ENCODE measurements at places on chromosomes 12 and 14. TPM values are rescaled to one million over a fixed set of nuclear protein-coding genes. Genes with fewer than 3 reads are reported as not detected.

LRRC9 gene
- total RNA-seq = not detected

TPH2 gene
- total RNA-seq = not detected

KLRK1 gene
- total RNA-seq = not detected

GLS2 gene
- total RNA-seq = 0.11 TPM

CLEC14A gene
- not detected for total RNA-seq

GPD1 gene
- total RNA-seq = 0.22 TPM

PTPRO gene
- total RNA-seq = 0.09 TPM

TMEM30B gene
- total RNA-seq = 0.42 TPM

COX8C gene
- not detected for total RNA-seq

ACOT4 gene
- total RNA-seq = 1.6 TPM

ASCL4 gene
- not detected for total RNA-seq

KLRG1 gene
- total RNA-seq = 1.5 TPM

AICDA gene
- 0.13 TPM for total RNA-seq

CMA1 gene
- not detected for total RNA-seq

FGD4 gene
- 30.4 TPM for total RNA-seq

NPFF gene
- not detected for total RNA-seq

ZNF385A gene
- total RNA-seq = 23.4 TPM

VRTN gene
- not detected for total RNA-seq

RPGRIP1 gene
- total RNA-seq = 0.15 TPM

TMEM117 gene
- total RNA-seq = 2.3 TPM

GPRC5D gene
- not detected for total RNA-seq

KNTC1 gene
- 22.9 TPM for total RNA-seq

TAS2R14 gene
- 0.28 TPM for total RNA-seq

PPP1CC gene
- total RNA-seq = 162 TPM

KCNJ8 gene
- 0.27 TPM for total RNA-seq

CD69 gene
- not detected for total RNA-seq

CFAP251 gene
- total RNA-seq = 1.3 TPM

PTPRR gene
- 0.27 TPM for total RNA-seq

RALGAPA1 gene
- total RNA-seq = 7.2 TPM

FOXA1 gene
- 6.5 TPM for total RNA-seq

CLEC4C gene
- total RNA-seq = not detected

RNASE3 gene
- not detected for total RNA-seq

RDH12 gene
- 0.11 TPM for total RNA-seq

DLK1 gene
- 0.32 TPM for total RNA-seq

C12orf60 gene
- 1.3 TPM for total RNA-seq

MYRFL gene
- total RNA-seq = 0.07 TPM

OR10G3 gene
- total RNA-seq = not detected

USP44 gene
- total RNA-seq = 0.09 TPM

CLEC9A gene
- not detected for total RNA-seq

MANSC4 gene
- total RNA-seq = not detected

ALKBH1 gene
- 14.8 TPM for total RNA-seq

KRT72 gene
- total RNA-seq = not detected

CEBPE gene
- total RNA-seq = not detected

YBX3 gene
- 279 TPM for total RNA-seq

TAS2R7 gene
- not detected for total RNA-seq

JPH4 gene
- total RNA-seq = 0.07 TPM

TAS2R50 gene
- not detected for total RNA-seq

CACNA2D4 gene
- not detected for total RNA-seq

RAD51AP1 gene
- total RNA-seq = 14.9 TPM

NKX2-1 gene
- total RNA-seq = not detected

SSPN gene
- total RNA-seq = 0.45 TPM

CLEC6A gene
- not detected for total RNA-seq

WNT1 gene
- 0.21 TPM for total RNA-seq

C1S gene
- total RNA-seq = 43.7 TPM

KRT71 gene
- not detected for total RNA-seq

KRT6C gene
- not detected for total RNA-seq

CDKN3 gene
- 74.2 TPM for total RNA-seq

PIANP gene
- 0.96 TPM for total RNA-seq

SAMD15 gene
- 2.6 TPM for total RNA-seq

Data from A549 treated with dexamethasone at 1 μM for 4 hours (cell line).